NCI-H187 treated with DMSO at 0.1 percent for 48 hours (cell line): ENCODE measurements at places on chromosomes 2 and 18.

GRCh38 chr2:173713904-173714555, 251.1 kb downstream of the SP3 start:
- no peak for DNase-seq

DNA sequence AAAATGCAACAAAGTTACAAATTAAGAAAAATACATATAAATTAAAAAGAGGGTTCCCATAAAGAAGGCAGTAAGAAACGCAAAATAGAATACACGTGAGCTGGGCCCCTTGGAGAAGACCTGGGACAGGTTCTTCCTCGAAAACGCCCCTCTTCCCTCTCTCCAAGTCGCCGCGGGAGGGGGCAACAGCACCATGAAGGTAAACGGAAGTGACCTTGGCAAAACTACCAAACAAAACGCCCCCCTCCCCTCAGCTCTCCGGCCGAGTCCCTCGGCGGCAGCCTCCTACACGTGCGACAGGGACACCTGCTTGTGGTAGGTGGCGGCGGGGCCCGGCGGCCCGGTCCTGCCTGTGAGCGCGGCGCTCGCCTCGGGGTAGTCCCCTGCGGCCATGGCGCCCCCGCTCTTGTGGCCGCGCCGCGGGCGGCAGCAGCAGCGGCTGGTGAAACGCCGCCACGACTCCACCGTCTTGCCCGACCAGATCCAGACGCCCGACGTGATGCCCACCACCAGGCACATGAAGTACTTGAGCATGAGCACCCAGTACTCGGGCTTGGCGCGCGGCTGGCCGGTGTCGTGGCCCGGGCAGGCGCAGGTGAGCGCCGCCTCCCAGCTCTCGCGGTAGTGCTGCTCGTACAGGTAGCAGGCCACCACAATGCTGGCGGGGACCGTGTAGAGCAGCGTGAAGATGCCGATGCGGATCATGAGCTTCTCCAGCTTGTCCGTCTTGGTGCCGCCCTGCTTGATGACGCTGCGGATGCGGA, 2.8 kb downstream of the FZD5 start:
- DNase-seq: no peak

GRCh38 chr2:242043538-242044312, 174.2 kb downstream of the RTP5 start:
- no peak for DNase-seq

DNA sequence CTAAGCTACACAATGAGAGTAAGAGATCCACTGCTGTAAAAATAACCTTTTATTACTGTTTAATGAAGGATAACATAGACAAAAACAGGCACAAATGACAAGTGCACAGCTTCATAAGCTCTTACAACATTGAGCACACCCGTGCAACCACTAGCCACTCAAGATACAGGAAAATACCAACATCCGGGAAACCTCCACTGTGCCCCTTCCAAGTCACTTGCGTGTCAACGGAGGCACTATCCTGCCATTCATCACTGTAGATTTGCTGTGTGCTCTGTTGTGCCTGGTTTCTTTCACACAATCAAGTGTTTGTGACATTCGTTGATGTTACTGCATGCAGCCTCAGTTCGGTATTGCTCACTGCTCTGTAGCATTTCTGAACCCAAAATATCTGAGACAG, 292.9 kb upstream of the MYT1L start:
- DNase-seq: no peak

DNA sequence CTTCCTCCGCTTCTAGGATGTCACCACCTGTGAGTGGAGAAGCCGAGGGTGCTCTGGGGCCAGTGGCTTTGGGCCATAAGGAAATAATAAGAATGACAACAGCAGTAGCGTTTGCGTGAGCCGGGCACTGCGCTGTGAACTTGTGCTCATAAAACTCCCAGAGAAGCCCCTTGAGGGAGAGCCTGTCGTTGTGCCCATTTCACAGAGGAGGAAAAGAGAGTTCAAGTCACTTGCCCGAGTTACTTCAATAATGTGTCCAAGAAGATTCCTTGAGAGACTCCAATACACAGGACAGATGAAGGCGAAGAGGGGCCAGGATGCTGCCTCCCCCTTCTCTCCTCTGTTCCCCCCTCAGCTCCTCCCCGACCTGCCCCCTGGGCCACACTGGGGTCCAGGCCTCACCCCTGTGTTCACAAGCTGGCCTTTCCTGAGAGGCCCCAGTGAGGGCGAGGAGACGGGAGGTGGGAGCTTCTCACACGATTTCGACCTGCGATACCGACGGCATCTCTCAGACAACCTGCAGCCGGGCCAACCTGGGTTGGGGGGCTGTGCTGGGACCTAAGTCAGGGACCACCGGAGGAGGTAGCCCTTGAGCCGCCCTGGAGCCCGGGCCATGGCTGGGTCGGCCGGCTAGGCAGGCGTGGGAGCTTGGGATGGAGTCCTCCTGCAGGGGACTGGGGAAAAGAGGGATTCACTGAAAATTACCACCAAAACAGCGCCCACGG, 53.5 kb upstream of the UBE2F start:
- no peak for DNase-seq

GRCh38 chr2:3041841-3042600, 335.6 kb downstream of the EIPR1 start:
- no peak for DNase-seq

- no peak for DNase-seq
Measured at GRCh38 chr2:155266583-155266982, 568.1 kb downstream of the KCNJ3 start.

- no peak for DNase-seq
Measured at GRCh38 chr18:9095297-9096006, 7.0 kb upstream of the NDUFV2 start.

GRCh38 chr2:156115338-156115737, 217.2 kb downstream of the NR4A2 start:
- no peak for DNase-seq

DNA sequence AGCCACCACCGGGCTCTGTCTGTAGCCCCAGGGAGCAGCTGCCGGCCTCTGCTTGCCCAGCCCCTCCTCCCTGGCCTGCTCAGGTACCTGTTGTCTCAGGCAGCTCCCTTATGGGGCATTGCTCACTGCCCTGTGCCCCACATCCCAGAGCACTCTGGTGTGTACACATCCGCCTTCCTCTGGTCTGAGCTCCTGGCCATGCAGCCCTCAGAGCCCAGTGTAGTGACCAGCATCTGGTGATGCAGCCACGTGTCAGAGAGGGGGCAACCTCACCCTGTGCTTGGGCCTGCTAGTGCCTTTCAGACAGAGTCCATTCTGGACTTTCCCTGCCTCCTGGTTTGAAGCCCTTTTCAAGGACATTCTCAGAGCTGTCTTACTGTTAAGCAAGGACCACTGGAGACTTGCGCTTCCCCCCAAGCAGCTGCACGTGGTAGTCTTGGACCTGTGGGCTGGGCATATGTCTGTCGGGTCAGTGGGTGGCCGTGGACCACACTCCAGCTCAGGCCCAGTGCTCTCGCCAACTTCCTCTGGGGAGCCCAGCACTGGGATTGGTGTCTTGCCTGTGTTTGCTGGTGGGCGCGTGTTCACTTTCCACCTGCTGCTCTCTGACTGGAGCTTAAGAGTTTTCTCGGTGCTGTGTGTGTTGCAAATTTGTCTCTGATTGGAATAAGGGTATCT, 30.7 kb downstream of the DGKD start:
- DNase-seq: no peak

DNA sequence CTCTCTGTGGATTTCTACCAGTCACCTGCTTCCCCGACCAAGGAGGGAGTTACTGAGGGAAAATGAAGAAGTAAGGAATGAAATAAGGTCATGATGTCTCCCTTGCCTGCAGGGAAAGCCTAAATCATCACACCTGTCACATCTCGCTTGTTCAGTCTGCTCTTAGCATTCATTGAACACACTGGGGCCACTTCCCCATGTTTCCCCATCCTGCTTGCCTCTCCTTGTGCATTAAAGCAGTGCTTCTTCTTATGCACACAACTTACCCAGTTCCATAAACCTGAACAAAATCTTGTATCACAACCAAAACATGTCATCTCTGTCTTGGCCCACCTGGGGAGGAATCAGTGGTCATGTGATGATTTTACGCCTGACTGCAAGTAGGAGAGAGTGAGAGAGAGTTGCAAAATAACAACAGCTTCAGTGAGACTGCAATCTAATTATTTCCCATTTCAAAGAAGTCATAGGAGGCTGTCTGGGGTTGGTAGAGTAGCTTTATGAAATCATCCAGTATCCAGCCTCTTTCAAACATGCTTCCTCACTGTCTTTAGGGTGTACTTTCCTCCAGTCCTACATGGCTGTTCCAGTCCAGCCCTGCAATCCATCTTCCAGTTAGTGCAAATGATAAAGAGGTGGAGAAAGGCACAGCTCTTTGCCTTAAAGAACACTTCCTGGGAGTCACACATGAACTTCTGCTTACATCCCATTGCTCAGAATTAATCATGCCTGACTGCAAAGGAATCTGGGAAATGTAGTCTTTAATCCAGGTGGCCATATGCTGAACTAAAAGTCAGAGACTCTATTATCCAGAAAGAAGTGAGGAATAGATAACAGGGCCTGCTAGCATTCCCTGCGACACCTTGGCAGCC, 220.1 kb downstream of the HAUS1 start:
- peak; percentile 57 for DNase-seq

- DNase-seq: no peak
Measured at GRCh38 chr18:59207506-59207905, 12.5 kb upstream of the GRP start.

GRCh38 chr2:104848526-104848925, 5.4 kb upstream of the POU3F3 start:
- no peak for DNase-seq

- DNase-seq: no peak
Measured at GRCh38 chr2:207885010-207885409, 115.3 kb upstream of the FZD5 start.

DNA sequence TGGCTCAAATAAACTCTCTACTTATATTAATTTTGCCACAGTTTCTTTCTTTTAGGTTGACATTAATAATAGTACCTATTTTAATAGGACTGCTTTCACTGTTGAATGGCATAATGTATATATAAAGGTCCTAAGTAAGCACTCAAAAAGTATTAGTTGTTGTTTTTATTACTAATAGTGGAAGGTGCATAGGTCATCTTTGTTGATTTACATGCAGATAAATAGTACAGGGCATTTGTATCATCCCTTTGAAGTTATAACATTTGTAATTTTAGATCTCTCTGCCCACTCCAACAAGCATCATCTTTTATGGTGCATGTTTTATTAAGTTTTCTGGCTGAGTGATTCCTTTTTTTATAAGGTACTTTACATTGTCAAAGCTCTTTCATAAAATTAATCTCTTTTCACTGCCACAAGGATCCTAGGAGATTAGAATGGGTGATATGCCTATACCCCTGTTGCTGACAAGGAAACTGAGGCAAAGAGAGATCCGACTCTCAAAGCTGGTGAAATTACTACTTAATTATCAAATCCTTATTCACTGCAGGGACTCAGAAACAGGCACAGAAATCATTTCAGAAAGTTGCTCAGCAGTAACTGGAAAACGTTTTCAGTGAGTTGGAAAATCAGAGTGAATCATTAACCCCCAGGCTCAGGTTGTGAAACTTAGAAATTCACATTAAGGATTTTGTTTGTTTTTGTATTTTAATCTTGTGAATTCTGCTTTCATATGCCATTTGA, 299.6 kb downstream of the AGPS start:
- no peak for DNase-seq

- DNase-seq: no peak
Measured at GRCh38 chr2:649426-650342, 27.5 kb downstream of the TMEM18 start.

GRCh38 chr2:201860636-201861066, 54.3 kb downstream of the CDK15 start:
- no peak for DNase-seq

DNA sequence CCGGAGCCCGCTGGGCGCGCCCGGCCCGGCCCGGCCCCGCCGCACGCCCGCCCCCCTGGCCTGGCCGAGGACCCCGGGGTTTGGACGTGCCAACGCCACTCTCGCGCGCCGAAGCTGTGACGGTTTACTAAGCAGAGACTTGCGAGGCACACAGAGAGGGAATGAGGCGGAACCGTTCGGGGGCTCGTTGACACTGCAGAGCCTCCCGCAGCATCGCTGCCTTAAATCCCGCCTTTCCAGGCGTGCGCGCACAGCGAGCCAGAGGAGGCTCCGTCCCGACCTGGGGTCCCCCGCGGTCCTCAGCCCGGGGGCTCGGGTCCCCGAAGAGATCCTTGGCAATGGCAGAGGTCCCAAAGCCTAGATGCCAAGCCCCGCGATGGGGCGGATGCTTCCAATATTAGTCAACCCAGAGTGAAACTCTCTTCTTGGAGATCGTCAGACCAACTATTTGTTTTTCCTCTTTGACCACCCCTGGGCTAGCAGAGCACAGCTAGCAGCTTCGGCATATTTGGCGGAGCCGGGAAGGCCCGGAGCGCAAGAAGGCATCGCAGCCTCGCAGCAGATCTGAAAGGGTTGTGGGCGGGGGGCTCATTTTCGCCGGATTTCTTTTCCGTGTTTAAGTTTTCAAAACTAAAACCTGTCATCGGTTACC, at the start of gene ZNF385B:
Gene ZNF385B (minus strand): TSS at position 197 of the 652 bp plus-strand sequence.
- no peak for DNase-seq

GRCh38 chr2:9276074-9276473, 69.5 kb downstream of the ASAP2 start:
- DNase-seq: no peak

DNA sequence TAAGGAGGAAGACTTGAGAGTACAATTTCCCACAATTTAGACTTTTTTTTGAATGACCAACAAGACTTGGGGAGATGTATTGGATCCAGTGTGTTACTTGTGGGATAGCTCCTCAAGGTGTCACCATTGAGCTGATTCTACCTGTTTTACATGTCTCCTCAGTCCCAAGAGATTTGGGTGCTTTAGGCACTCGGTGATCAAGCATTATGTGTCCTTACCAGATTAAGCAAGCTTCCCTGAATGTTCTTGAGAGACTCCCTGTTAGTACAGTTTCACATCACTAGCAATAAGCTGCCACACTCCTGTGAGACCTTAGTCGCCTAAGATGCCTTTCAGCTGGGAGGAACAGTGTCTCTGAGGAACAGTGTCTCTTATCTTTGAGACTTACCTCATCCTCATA, 384.3 kb upstream of the SYT4 start:
- no peak for DNase-seq

- no peak for DNase-seq
Measured at GRCh38 chr2:98833172-98833916, 102.4 kb upstream of the MGAT4A start.

GRCh38 chr18:23365602-23366001, 87.5 kb upstream of the RIOK3 start:
- DNase-seq: no peak

DNA sequence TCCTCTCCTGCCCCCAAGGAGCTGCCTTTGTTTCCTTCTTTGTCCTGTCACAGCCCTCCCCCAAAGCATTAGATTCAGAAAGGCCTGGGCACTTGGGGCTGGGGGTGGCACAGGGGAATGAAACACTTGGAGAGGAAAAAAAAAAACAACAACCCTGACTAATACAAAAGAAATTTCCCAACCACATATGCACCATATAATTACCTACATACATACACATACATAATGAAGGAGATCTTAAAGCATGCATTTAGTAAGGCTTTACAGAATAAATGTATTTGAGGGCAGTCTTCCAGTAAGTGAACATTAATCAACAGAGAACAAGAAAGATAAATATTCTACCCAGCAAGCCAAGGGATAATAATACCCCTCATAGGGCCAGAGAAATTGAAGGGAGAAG, 70.0 kb upstream of the PPP1CB start:
- no peak for DNase-seq
